ENCODE measurements at places on chromosomes 3 and 15.
A peak's percentile ranks its signal among the peaks of the same experiment; 100 is the strongest.

GRCh38 chr3:145272684-145273083 lies 888.3 kb downstream of the PLOD2 start:
- no peak for DNase-seq

DNA sequence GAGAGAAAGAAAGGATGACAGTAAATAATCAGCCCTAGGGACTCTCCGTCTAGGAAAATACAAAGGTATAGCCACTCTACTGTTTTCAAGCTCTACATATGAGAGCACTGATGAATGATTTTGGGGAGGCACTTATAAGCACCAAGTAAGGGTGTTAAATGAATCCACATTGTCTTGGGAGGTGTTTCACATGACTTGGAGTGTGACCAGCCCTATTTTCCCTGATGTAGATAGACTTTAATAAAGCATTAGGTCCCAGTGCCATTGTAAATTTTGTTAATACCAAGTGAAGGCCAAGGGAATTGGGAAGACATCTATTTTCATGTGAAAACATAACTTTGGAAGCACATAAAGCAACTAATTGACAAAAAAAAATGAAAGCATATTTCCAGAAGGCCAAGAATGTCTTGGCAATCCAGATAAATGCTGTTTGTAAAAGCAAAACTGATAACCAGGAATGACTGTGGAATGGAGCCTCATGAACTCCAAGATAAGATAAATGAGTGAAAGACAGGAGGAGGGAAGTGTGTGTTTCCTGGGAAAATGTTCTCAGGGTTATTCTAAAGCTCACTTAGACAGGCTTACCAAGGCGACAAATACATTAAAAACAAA lies 96.0 kb upstream of the MYZAP start:
- DNase-seq, result no peak

DNA sequence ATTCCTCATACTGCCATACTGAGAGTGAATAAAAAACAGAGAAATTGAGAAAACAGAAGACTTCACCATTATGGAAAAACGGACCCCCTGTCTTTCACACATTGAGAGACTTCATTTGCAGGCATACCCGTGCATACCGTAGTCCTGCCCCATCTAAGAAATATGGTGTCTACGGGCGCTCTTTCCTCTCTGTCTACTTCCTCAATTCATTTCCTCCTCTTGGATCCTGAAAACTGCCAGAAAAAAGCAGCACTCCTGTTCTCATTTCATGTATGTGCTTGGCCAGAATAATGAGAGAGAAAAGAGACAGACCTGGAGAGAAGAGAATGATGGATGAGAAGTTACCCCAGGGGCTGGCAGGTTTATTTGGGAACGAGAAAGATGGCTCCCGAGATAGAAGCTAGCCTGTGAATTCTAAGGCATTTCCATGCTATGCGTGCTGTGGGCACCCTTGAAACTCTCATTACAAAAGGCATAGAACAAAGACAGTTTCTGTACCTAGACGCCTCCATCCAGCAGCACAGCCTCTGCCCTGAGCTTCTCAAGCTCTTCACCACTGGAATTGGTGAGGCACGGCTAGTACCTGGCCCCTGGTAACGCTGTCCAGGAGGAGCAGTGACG lies 62.5 kb upstream of the EPHB3 start:
- DNase-seq, result no peak

- no peak for DNase-seq
Measured at GRCh38 chr15:92681141-92681631, 25.6 kb upstream of the FAM174B start.

DNA sequence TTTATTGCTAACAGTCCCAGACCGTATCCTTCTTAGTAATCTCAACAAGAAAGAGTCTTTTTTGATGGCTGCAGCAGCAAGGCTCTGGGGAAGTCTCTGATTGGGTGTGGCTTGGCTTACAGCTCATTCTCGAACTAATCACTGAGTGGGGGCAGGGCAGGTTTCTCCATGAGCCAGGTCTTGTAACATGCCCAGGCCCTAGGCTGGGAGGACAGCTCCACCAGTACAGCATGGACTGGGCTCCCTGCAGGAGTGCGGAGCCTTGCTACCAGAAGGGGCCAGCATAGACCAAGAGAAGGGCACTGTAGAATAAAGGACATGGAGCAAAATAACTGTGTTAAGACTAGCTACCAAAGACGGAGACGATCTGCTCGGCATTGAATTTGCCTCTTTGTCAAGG lies 7.2 kb downstream of the CD276 start:
- DNase-seq, result no peak

GRCh38 chr3:151630938-151631441 lies 102.7 kb upstream of the AADACL2 start:
- no peak for DNase-seq

DNA sequence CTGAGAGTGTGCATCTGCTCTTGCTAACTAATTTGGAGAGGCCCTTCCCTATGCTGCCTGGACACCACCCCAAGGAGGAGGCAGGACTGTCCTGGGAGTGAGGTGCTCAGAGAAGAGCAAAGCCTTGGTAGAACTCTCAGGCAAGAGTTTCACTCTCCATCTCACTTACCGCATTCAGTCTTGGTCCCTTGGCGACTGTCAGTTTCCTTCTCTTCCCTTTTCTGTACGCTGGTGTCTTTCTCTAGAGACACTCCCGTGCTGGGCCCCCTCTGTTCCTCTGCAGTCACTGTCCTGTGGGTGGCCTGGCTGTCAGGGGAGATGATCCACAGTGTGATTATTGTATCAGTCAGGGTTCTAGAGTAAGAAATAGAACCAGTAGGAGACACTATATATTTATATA lies 44.0 kb downstream of the IDH2 start:
- DNase-seq, result no peak

GRCh38 chr3:116059421-116060096 lies 385.7 kb downstream of the LSAMP start:
- no peak for DNase-seq

GRCh38 chr15:74616366-74616939 lies 817 bp downstream of the CLK3 start:
- peak; percentile 51 for DNase-seq

DNA sequence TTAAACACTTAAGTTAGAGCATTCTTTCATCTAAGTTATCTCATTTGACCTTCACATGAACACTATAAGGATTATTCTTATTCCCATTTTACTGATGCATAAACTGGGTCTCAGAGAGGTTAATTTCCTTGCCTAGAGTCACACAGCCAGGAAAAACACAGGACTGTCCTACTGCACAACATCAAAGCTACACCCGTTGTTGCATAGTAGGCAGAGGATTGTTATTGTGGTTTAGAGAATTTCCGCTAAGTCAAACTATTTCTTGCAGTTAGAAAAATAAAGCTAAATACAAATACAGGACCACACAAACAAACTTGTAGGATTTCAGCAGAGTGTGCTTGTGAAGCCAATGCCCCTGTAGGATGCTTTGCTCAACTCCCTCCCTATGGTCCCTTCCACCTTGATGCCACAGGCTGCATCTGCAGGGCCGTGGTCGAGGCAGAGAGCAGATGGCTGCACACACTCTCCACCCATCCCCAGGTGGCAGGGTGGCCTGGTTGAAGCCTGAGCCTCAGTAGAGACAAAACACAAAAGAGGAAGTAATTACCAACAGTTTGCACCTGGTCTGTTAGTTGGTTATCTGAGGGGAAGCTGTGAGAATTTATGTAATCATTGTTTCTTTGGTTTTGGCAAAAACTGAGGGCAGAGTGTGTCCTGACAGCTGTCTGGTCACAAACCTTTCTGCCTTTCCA lies 41.1 kb upstream of the SKOR1 start:
- DNase-seq, result no peak

DNA sequence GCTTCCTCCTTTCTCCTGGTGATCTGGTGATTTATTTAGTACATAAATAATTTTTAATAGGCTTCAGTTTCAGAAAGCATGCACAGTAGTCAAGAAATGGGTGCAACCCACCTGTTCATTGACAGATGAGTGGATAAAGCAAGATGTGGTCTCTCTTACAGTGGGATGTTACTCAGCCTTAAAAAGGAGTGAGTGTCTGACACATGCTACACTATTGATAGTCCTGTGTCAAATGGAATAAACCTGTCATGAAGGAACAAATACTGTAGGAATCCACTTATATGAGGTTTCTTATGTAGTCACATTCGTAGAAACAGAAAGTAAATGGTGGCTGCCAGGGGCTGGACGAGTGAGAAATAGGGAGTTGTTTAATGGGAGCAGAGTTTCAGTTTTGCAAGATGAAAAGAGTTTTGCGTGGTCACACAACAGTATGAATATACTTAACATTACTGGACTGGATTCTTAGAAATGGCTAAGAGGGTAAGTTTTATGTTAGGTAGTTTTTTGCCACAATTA lies 56.0 kb upstream of the PPARG start:
- DNase-seq, result no peak

DNA sequence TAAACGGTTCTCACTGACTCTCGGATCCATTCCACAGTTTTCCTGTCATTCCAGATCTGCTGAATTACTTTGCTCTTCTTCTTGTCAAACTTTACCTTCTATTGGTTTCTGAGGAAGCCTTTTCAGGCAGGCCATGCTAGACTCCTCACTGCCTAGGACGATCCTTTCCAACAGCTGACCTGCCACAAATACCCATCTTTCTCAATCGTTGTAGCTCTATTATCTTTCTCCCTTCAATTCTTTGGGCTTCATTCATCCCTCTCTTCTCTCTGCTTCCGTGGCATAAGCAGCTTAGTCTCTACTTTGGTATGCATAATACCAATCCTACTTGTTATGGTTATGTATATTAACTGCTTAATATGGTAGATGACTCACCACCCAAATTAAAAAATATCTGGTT lies 421.8 kb downstream of the NLGN1 start:
- no peak for DNase-seq

- DNase-seq, result peak; percentile 85
Measured at GRCh38 chr15:74598126-74598842, 17.4 kb upstream of the CLK3 start.
